ENCODE measurements at places on chromosomes 1 and 21.

DNA sequence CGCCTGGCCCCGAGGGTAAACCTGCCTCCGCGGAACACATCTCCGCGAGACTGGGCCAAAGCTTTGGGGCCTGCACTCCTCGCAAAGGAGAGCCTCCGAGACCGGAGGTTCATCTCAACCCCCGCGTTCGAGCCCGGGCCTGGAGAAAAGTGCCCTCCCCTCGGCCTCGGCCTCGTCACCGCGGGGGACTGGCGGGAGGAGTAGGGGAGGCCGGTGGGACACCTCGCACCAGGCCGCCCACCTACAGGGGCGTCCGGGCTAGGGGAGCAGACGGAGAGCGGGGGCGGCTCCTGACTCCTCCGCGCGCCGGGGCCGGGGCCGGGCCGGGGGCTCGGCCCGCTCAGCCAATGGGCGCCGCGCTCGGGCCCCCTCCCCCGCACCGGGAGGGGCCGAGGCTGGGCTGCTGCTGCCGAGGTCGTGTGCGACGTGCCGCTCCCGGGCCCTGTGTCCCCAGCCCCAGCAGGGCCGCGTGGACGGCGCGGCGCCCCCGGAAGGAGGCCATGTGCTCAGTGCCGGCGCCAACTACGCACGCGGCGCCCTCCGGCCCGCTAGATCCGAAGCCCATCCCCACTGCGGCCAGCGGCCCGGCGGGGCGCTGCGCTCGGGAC, 684 bp downstream of the SLC2A1 start:
- DNase-seq: peak; percentile 60

- no peak for DNase-seq
Observed at GRCh38 chr1:201594575-201595245, 55.8 kb downstream of the NAV1 start.

GRCh38 chr1:2126331-2127186, 68.0 kb downstream of the FAAP20 start:
- DNase-seq: no peak

GRCh38 chr1:22326372-22326915, 125.2 kb upstream of the ZBTB40 start:
- DNase-seq: no peak

GRCh38 chr1:160163615-160164014, 12.2 kb downstream of the ATP1A4 start:
- no peak for DNase-seq

GRCh38 chr1:43919906-43920305, 13.7 kb upstream of the ARTN start:
- no peak for DNase-seq

DNA sequence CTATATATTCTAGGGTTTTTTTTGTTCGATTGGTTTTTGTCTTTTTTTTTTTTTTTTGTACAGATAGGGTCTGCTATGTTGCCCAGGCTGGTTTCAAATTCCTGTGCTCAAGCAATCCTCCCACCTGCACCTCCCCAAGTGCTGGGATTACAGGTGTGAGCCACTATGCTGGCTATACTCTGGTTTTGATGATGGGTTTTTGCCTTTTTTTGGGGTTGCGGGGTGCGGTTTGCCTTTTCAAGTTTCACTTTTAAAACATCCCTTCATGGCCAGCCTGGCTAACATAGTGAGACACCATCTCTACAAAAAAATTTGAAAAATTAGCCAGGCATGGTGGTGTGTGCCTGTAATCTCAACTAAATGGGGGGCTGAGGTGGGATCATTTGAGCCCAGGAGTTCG, 10.0 kb downstream of the KDM5B start:
- no peak for DNase-seq

DNA sequence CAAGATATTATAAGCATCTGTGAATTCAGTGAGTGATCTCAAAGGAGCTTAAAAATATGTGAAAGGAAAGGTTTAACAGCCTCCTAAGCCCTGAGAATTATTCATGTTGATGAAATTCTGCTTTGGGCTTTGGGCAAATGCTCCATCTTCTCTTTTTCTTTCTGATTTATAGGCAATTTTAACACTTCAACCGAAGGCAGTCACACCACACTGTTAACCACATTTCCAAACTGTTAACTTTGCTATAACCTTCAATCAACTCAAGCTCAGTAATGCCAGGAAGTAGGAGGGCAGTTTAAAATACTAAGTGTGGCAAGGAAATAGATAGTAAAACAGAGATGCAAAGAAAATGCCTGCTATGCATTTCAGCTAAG, 54.4 kb upstream of the NEK7 start:
- no peak for DNase-seq

GRCh38 chr21:36976882-36977651, 10.6 kb upstream of the HLCS start:
- DNase-seq: no peak

- DNase-seq: no peak
Observed at GRCh38 chr1:178539291-178539690, 26.4 kb downstream of the TEX35 start.

- no peak for DNase-seq
Observed at GRCh38 chr1:206932177-206932576, 10.4 kb upstream of the FCMR start.

- no peak for DNase-seq
Observed at GRCh38 chr21:44527983-44528633, 11.9 kb downstream of the KRTAP10-1 start.

DNA sequence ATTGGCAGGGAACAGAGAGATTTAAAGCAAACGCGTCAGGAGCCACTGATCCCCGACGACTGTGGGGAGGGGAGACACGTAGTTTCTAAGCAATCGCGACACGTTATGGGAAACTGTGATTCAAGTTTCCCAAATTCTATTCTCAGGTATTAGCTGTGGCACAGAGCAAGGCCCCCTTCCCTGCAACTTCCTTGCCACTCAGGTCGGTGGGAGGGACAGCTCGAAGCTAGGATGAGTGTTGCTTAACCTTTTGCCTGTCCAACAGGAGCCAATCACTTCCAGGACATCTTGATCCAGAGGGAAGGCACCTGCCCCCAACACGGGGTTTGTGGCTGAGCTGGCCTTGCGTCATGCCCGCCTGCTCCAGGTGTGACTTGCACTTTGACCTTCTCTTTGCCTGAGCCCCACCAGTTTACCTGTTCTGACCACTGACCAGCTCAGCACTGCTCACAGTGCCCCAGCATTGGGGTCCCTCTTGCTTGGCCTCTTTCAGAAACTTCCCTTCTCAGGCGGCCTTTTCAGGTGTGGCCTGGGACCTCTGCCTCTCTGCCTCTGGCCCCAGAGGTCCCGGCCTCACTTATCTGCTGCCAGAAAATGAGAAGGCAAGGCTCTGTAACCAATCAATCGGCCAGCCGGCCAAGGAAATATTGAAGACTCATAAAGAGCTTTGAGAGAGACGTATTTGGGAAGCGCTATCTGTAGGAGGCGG, 24.6 kb downstream of the TEX35 start:
- no peak for DNase-seq

DNA sequence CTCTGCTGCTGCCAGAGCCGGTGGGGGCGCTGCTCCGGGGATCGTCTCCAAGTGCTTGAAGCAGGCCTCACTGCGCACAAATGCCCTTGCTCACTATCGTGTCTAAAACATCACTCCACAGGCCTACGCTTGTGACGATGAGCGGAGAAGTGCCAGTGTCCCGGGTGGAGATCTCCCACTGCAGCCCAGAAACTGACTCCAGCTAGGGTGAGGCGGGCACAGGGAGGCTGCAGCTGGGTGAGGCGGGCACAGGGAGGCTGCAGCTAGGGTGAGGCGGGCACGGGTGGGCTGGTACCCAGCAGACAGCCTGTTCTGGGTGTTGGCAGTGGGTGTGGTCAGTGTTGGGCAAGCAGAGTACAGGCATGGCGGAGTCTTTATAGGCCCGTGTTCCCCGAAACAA, 22.7 kb upstream of the PDXK start:
- DNase-seq: no peak

DNA sequence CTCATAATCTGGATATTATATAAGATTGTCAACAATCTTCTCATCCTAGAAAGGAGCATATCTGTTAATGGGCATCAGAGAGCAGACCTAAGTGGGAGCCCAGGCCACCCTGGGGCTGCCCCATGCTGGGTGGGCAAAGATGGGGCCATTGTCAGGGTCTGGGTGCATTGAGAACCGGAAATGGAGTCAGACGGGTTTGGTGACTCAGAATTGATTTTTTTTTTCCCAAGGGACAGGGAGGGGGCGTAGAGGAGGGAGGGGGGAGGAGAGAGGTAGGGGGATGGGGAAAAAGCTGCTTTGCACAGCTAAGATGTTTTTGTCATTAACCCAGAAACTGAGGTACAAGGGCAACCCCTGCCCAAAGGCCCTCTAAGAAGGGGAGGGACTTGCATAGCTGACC, 1.3 kb downstream of the ATXN7L2 start:
- no peak for DNase-seq

DNA sequence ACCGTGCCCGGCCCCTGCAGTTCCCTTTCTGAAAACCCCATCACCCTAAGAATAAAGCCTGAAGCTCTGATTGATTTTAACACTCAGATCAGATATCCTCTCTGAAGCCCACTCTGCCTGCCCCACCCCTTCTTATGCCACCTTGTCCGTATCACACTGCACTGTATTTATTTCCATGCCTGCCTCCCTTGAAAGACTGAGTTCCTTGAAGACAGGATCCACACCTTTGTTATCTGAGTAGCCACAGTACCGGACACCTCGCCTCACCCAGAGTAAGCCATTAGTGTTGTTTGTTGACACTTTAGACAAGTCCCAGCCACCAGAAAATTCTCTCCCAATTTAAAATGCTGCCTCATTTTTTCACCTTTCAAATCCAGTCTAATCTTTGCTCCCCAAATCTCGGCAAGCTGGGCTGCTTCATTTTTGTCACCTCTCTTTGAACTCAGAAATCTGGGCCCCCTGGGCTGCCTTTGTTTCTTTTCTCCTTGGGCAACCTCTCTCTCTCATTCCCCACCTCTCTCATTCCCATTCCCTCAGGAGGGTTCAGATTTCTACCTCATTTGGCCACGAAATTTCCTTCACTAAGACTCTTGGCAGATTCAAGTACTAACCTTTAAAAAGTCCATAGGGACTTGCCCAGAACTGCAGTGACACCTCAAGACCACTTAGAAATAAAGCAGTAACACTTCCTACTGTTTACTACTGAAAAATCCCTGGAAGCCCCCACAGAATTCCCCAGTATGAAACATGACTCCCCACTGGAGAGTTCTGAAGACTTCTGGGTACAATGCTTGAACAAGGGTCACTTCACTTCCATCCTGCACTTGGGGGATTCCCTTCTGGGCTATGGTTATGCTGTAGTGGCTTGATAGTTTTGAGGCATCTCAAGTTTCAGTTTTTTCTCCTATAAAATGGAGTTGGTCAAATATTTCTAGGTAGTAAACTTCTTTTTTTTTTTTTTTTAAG, 8.7 kb upstream of the PPP1R15B start:
- DNase-seq: no peak

- no peak for DNase-seq
Observed at GRCh38 chr1:28759257-28759656, 22.5 kb downstream of the YTHDF2 start.

GRCh38 chr1:90122654-90123340, 127.9 kb downstream of the ZNF326 start:
- DNase-seq: no peak

GRCh38 chr1:205590777-205591513, 40.9 kb downstream of the ELK4 start:
- DNase-seq: no peak

GRCh38 chr1:39272027-39272797, 67.7 kb downstream of the MACF1 start:
- no peak for DNase-seq

- DNase-seq: no peak
Observed at GRCh38 chr1:206002160-206002559, 1.0 kb downstream of the RAB7B start.

DNA sequence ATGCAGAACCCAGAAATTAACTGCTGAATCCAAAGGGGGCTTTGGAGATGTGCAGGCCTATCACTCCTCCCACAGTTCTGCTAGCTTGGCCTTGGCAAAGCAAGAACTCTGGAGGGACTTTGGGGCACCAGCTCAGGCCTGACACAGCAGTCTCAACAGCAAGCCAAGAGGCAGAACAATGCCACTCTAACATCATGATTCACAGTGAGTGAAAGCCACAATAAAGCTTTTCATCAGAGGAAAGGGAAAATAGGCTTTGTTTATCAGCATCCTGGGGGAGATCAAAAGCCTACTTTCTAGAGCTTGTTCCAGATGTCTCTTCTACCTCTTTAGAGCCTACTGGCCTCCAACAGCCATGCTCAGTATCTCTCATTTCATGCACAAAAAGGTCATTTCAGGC, 283.4 kb downstream of the KCNH1 start:
- no peak for DNase-seq

- no peak for DNase-seq
Observed at GRCh38 chr1:151710187-151710840, 6.3 kb downstream of the CELF3 start.

- DNase-seq: no peak
Observed at GRCh38 chr1:36258960-36259344, 34.7 kb downstream of the THRAP3 start.

DNA sequence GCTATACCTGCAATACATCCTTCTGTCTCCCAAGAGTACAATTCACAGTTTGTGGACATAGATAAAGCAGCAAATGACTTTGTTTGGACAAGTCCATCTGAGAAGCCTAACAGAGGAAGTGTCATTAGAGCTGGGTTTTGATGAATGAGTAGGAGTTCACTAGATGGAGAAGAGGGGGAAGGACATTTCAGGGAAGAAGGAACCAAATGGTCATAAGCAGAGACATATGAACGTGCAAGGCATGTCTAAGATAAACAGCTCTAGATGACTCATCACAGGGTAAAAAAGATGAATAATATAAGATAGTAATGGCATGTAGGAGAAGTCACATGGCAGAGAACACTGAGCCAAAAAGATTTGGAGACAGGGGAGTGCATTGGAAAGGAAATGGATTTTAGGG, 54.5 kb downstream of the HMGB4 start:
- DNase-seq: no peak

DNA sequence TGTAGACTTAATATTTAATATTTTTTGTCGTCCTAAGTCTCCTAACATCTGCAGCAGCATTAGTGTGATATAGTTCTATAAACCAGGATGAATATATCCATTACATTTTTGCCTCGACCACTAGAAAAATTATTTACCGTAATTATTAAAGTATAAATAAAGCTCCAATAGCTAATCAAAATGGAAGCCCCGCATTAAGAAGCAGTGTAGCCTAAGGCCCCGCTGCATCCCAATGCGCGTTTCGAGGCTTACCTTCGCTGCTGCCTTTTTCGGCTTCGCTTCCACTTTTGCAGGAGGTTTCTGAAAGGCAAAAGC, 891 bp downstream of the HMGN1 start:
- DNase-seq: no peak

DNA sequence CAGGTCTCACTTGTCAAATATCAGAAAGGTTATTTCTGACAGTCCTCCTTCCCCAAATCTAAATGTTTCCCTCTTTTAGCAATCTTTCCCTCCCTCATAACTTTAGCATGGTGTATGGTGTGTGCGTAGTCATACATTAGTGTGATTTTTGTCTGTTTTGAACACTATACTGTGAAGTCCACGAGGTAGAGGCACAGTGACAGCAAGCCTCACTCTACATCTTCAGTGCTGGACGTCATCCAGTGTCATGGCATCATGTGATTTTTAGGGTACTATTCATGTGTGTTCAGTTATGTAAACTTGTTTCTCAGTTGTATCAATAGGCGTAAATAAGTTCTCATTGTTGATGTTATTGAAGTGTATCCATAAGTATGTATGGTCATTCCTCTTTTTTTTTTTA, 39.1 kb downstream of the DYRK1A start:
- no peak for DNase-seq
